HCT116 (cell line): ENCODE measurements at places on chromosomes 13 and 19. TPM values are rescaled to one million over a fixed set of nuclear protein-coding genes. Genes with fewer than 3 reads are reported as not detected.

DNA sequence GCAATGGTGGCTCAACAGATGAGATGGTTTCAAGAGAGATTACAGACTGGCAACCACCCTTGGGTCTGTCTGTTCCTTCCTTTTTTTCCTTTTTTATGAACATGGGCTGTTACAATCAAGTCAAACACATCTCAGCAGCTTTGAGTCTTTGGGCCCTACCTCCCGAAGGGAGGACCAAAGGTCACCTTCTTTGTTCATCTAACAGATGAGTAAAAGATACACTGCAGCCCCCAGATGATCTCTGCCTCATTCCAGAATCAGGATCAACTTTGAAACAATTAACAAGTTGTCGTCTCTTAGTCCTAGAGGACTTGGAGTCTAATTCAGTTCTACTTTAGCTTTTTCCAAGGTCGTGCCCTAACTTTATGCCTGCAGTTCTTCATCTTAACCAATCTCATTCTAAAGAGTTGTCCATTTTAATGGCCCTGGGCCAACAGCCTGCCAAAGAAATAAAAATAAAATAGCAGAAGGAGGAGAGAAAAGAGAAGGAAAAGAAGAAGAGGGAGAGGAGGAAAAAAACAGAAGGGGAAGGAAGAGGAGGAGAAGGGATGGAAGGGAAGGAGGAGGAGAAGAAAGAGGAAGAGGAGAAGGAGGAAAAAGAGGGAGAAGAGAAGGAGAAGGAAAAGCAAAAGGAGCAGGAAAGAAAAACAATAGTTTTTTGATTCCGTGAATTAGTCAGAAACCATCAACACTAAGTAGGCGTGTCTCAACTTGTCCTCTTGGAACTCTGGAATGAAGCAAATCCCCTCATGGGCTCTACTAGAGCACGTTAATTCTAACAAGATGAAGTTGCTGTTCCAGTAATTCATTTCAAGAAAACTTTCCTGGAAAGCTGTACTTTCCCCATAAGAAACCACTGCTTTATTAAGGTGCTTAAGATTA lies 281.2 kb downstream of the FOXO1 start:
- no peak for DNase-seq

GRCh38 chr19:10815969-10816644 lies 19.9 kb downstream of the TMED1 start:
- no peak for DNase-seq

ZIC2 gene
- 44.4 TPM for total RNA-seq

DNA sequence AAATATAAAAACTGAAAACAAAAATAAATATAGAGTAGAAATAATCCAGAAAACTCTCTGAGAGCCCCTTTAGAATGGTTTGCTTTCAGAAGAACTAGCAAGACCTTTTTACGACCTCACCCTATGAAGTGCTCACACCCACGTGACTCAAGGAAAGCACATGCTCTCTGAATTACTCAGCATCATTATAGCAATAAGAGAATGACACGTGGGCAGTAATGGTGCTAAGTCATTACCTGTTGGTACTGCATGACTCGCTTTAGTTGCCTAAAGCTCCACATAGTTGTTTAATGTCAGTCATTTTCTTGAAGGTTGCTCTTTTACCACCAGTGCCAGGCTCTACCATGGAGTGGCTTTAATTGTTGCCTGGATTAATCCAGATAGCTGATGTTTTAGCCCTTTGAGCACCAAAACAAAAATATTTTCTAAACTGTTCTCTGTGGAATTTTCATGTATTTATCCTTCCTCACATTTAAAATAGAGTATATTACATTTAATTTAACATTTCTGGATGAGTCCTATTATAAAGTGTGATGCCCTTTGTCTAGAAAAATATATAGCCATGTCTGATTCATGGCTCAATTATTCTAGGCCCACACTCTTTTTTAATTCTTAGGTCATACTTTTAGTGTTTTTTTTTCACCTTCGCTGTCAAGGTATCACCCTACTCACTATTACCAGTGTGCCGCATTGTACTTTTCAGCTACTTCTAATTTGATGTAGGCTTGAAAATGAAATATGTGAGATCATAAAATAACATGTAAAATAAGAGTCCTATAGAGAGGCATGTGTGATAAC lies 56.8 kb downstream of the THSD1 start:
- DNase-seq = peak; percentile 73

DNA sequence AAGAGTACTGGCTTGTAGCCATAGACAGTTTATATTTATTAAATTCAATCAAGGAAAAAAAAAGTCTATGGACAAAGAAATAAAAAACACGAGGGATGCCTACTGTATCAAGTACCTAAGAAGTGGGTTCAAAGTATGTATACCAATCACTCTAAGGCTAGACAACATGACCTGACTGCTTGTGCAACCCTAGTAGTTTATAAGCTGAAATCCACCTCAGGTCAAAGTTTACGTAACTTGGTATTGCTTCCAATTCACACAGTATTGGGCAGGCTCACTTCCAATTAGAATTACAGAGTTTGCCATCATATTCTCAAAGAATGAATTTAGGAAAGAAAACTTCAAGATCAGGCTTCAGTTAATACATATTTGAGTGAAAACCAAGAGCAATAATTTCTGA lies 657.8 kb downstream of the DACH1 start:
- DNase-seq = no peak

C19orf33 gene
- 135 TPM for total RNA-seq

ZNF524 gene
- total RNA-seq = 17.2 TPM

F10 gene
- 4.0 TPM for total RNA-seq

ZFP14 gene
- total RNA-seq = 2.8 TPM

BRME1 gene
- 1.7 TPM for total RNA-seq

- no peak for DNase-seq
Measured at GRCh38 chr13:96762876-96763275, 231.4 kb downstream of the OXGR1 start.

DNA sequence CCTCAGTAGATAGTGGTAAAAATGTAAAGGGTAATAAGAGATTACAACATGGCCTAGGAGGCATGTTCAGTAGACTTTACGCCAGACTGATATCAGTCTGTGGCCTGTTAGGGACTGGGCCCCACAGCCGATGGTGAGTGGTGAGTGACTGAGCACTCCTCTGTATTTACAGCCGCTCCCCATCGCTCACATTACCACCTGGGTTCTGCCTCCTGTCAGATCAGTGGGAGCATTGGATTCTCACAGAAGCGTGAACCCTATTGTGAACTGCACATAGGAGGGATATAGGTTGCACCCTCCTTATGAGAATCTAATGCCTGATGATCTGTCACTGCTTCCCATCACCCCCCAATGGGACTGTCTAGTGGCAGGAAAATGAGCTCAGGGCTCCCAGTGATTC lies 17.9 kb downstream of the NLRP11 start:
- no peak for DNase-seq

GRCh38 chr13:93279982-93280381 lies 53.4 kb downstream of the GPC6 start:
- DNase-seq = no peak

GRCh38 chr13:36431204-36432105 lies 840 bp upstream of the CCNA1 start:
- no peak for DNase-seq

DNA sequence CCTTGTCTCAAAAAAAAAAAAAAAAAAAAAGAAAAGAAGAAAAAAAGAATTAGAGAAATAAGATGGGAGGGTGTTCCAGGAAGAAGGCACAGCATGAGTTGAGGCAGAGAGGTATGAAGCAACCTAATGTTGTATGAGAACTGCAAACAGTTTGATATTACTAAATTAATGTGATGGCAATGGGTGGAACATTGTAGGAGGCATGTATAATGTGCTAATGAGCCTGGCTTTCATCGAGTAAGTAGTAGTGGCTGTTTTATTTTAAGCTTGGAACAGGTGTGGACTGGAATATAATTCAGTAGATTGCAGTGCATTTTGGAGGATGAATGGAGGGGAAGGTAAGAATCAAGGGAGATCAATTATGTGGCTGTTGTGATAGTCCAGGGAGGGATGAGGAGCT lies 156.1 kb downstream of the MTUS2 start:
- DNase-seq = no peak

DNA sequence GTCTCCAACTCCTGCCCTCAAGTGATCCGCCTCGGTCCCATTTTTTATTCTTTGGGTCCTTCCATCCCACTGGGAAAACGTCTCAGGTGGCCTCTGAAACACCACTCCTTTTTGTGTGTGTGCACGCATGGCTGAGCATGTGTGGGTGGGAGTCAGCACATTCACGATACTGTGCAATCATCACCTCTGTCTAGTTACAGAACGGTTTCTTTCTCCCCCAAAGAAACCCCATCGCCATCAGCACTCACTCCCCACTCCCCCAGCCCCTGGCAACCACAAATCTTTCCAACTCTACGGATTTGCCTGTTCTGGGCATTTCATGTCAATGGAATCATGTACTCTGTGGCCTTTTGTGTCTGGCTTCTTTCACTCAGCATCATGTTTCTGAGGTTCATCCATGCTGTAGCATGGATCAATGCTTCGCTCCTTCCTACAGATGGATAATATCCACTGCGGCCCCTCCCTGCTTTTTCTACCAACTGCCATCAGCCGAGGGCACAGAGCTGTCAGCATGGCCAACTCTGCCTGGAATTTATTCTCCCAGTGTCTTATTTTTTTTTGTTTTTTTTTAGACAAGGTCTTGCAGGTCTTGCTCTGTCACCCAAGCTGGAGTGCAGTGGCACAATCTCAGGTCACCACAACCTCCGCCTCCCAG lies 9.7 kb downstream of the F2RL3 start:
- DNase-seq = no peak

GRCh38 chr13:21749410-21749809 lies 78.5 kb downstream of the FGF9 start:
- no peak for DNase-seq

GRCh38 chr19:23804676-23805075 lies 46.0 kb upstream of the ZNF681 start:
- no peak for DNase-seq

DNA sequence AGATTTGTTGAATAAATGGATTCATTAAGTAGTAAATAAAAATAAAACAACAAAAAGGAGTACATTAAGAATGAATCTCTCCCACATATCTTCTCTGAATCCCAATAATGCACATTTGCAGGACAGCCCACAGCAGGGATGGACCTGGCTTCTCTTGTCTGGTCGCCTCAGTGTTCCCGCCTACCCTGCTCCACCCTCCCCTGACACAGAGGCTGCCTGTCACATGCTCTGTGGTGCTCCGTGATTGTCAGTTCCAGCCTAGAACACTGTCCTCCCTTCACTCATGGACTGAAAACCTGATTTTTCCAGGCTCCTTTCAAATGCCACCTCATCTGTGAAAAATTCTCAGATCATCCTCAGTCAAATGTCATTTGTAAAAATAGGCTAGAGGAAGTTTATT lies 94.5 kb upstream of the GPR12 start:
- DNase-seq = no peak

FAM98C gene
- total RNA-seq = 33.8 TPM

- no peak for DNase-seq
Measured at GRCh38 chr13:59679254-59679653, 484.5 kb downstream of the DIAPH3 start.

DNA sequence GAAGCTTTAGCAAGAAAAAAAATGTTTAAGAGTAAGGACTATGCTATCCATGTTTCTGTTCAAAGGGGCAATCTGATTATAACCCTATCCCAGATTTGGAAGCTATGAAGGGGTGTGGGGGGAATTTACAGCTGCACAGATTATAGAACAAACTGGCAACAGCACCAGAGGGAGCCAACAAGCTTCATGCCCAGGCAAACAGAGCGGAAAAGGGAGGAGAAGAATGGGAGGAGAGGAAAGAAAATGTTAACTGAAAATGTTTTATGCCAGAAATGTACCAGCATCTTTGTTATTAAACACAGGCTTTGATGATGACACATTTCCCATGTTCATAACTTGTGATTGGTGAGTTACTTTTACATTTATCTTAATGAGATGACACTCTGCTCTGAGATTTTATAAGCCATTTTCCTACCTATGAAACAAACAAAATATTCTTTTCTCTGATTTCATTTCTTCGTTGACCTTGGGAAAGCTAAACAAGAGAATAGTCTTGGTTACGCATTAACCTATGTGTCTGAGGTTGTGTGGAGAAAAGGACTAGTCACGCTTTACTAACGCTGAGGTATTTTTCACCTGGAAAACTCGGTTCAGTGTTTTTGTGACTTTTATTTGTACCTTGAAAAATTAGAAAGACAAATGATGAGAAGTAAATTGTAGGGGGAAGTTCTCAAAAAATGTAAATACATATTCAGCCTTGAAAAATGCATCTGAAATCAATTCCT lies 235.8 kb upstream of the MIR17HG start:
- no peak for DNase-seq

GRCh38 chr19:23440207-23440606 lies 44.9 kb upstream of the ZNF91 start:
- DNase-seq = no peak

NOP53 gene
- 322 TPM for total RNA-seq

SIGLEC8 gene
- total RNA-seq = not detected

DNA sequence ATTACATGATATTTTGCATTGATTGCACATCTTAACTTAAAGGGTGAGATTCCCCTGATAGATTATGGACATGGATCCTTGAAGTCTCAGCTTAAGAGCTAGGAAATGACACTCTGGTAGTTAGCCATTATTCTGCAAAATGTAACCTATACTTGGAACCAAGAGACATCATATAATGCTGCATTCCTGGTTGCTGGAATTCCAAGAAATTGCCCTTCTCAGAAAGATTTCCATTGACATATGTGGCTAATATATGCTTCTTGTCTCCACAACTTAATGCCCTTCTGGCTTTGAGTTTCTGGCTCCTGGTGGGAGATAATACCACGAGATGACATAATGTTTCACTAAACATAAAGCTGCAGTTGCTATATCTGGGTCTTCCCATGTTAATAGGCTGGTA lies 204.4 kb upstream of the TRPC4 start:
- DNase-seq = no peak

SELENOV gene
- total RNA-seq = not detected

PALM3 gene
- 3.3 TPM for total RNA-seq

KANK3 gene
- total RNA-seq = 21.7 TPM
